Right forelimb (tissue), 1 donor: ENCODE measurements at places on chromosomes 12 and 14.

- DNase-seq = no peak
These were observed 29.1 kb upstream of the HELB start for GRCh38 chr12:66273147-66273546.

DNA sequence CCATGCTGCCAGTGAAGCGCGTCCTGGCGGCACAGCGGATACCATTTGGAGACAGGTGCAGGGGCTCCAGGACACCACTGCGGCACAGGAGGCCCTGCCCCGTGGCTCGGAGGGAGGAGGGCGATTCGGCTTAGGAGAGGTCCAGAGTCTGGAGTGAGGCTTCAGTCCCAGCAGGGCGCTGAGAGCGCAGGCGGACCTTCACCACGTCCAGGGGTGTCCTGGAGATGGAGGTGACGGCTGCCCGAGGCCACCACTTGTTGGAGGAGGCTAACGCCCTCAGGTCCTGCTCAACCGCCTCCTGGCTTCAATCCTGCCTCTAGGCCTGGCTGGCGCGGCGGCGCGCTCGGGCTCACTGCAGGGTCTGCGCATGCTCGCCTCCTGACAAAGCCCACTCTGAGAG lies 45.7 kb downstream of the EIF2S3B start:
- DNase-seq = no peak

GRCh38 chr14:105287249-105288102 lies 13.3 kb downstream of the BRF1 start:
- DNase-seq = no peak

GRCh38 chr14:102408724-102409123 lies 46.0 kb downstream of the TECPR2 start:
- no peak for DNase-seq

DNA sequence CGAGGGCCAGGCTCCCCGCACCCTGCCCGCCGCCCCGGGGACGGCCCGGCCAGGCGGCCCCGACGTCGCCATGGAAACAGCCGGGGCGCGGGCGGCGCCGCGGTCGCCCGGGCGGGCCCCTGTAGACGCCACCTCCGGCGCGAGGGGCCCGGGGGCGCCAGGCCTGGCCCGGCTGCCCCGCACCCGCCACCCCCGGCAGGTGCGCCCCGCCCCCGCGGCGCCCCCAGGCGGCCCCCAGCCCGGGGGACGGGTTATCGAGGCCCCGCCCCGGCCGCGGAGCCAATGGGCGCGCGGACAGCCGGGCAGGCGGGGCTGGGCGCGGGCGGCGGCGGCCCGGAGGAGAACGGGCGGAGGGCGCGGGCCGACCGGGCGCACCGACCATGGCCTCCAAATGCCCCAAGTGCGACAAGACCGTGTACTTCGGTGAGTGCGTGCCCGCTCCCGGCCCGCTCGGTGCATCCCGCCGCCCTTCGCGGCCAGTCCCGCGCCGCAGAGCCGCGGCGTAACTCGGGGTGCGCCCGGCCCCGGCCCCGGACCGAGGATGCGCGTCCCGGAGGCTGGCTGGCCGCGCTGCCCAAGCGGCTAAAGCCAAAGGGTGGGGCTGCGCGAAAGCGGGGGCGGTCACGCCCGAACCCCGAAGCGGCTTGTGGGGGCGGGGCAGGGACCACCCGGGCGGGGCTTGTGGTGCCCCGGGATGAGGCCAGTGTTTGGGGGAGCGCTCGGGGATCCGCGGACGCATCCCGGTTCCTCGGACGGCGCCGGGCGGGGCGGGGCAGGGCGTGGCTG lies at the start of gene CRIP2:
CRIP2 (plus strand) TSS at position 339 of the 786 bp plus-strand sequence; CDS start at position 381, 42 bp downstream.
- peak; percentile 57 for DNase-seq

GRCh38 chr14:67457782-67458181 lies 30.7 kb downstream of the TMEM229B start:
- peak; percentile 50 for DNase-seq

DNA sequence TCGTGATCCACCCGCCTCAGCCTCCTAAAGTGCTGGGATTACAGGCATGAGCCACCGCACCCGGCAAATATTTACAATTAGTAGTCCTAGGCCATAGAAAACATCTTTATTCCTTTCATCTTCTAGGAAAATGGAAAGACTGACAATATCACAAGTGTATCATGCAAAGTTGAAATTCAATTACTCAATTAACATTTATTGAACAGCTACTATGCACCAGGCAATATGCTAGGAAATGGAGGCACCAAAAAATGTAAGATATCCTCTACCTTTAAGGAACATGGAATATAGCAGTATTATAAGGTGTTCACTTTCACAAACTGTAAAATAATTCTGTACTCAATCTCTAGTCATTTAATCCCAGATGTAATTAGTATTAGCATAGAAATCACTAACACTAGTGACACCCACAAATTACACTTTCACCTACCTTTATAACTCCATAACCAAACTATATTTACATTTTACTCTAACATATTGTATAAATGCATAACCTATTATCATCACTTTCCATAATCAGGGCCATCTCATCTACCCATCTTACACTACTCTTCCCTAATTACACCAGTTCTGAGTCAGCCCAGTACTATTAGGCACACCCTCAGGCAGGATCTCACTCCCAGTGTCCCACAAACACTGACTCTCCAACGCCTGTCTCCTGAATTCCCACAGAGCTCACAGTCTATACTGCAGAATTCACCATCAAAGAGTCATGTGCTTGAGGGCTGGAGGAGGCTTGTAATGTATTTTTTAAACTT lies 10.4 kb downstream of the CORO1C start:
- DNase-seq = no peak

- no peak for DNase-seq
These were observed 189.5 kb upstream of the FKBP4 start for GRCh38 chr12:2605301-2605700.

DNA sequence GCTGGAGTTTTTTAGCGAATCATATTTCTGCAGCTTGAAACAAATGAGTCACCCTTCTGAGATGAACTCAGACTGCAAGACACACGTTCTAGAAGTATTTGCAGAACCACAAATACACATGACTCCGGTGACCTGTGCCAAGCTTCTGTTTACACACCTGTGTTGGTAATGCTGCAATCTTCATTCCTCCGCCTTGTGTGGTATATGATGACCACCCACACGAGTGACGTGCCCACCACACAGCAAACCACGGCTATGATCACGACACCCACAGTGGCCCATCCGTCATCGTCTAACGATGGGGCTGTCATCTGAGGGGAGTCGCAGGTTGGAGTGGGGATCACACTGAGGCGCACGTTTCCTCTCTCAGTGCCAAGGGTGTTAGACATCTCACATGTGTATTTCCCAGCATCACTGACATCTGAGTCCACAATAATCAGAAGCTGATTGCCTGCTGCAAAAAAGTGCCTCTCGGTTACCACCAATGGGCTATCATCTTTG lies 43.0 kb downstream of the LRIG3 start:
- DNase-seq = no peak

- peak; percentile 39 for DNase-seq
These were observed 41.2 kb downstream of the SH2B3 start for GRCh38 chr12:111446631-111447570.

DNA sequence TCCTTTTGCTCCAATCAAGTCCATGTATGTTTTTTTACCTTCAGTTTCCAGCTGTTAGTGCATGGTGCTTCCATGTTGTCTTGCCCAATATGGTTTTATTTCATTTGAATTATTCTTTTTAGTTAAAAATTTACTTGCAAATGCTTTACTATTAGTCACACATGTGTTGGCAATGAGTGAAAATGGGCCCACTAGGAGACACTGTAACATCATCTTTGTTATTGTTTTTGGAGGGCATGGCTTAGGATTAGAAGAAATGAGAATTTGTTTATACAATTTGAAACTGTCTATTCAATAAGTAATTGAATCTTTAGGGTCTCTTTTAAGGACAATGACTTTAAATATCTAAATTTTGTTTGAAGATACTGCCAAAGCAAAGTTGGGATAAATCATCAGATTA lies 133.7 kb downstream of the BRMS1L start:
- no peak for DNase-seq
